ENCODE measurements at places on chromosomes 12 and 14.

DNA sequence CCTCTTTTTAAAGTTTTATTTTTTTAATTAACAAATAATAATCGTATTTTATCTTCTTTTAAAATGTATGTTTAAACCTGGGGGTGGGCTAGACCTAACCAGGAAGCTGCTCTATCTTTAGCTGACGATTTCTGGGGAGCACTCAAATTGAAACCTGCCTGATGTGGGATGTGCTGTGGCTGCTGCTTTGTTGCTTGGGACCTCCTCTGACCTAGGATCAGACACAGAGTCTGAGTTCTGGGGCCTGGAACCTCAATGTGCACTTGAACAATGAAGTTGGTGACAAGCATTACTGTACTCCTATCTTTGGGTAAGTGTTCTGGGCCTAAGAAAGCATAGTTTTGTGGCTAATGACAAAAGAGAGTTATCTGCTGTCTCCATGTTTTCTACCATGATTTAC is 386.7 kb downstream of the DAD1 start:
- DNase-seq: peak; percentile 16

GRCh38 chr14:99194736-99195135 is 77.3 kb downstream of the BCL11B start:
- peak; percentile 2 for DNase-seq

- DNase-seq: no peak
These were observed 30.6 kb downstream of the RESF1 start for GRCh38 chr12:31989571-31990362.

GRCh38 chr12:110353211-110353965 is 50.1 kb downstream of the ANAPC7 start:
- no peak for DNase-seq

DNA sequence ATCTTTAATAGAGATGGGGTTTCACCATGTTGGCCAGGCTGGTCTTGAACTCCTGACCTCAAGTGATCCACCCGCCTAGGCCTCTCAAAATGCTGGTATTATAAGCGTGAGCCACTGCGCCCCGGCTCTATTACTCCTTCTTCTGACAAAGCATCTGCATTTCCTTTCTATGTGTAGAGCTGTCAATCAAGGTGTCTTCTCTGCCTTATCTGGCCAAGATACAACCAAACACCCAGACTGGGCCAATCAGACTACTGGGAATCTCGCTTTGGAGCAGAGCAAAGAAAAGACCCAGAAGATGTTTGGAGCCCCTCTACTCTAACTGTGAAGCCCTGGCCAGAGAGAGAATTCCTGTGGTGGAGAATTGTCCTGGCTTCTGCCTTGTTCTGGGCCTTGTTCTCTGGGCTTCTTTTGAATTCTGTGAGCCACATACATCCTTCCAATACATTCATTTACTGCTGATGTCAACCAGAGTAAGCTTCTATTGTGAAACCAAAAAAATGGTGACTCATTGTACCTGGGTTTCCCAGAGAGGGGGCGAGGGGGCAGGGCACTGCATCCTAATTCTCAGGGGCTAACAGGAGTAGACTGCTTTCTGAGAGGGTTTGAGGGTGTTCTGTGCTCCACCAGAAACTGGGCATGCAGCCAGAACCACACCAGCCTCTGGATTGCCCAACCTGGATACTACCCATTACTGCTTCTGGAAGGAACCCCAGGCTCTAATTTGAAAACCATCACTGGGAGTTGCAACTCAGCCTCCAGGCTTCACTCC is 18.8 kb upstream of the FLVCR2 start:
- DNase-seq: peak; percentile 43

- peak; percentile 29 for DNase-seq
These were observed 10.7 kb upstream of the C12orf75 start for GRCh38 chr12:105319691-105320209.

- peak; percentile 70 for DNase-seq
These were observed 5.8 kb downstream of the WSB2 start for GRCh38 chr12:118055144-118055557.

DNA sequence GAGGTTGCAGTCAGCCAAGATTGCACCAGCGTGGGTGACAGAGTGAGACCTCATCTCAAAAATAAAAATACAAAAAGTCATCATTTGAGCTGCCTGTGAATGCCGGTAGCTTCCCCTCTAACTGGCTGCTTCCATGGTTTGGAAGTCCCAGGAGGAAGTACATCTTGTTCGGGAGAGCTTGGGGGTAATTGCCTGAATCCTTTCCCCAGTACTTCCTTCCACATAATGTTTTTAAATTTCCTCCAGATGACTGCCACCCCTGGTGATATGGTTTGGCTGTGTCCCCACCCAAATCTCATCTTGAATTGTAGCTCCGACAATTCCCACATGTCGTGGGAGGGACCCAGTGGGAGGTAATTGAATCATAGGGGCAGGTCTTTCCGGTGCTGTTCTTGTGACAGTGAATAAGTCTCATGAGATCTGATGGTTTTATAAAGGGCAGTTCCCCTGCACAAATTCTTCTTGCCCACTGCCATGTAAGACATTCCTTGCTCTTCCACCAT is 87.2 kb downstream of the SPRING1 start:
- no peak for DNase-seq

DNA sequence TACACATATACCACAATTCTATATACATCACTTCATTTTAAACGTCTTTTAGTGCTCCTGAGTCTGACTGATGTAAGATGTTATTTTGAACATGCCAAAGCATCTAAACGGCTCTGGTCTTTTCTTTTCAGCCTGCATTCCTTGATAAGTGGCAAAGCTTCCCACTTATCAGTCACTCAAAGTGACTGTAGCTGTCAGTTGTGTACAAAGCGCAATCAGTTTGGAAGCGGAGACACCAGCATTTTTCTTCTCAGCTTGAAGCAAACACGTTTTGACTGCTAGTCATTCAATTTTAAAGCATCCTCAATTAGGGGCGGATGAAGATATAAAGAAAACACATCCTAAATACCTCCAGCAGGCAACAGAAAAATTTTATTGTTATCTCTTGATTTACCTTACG is 226.8 kb downstream of the SOX5 start:
- DNase-seq: no peak

DNA sequence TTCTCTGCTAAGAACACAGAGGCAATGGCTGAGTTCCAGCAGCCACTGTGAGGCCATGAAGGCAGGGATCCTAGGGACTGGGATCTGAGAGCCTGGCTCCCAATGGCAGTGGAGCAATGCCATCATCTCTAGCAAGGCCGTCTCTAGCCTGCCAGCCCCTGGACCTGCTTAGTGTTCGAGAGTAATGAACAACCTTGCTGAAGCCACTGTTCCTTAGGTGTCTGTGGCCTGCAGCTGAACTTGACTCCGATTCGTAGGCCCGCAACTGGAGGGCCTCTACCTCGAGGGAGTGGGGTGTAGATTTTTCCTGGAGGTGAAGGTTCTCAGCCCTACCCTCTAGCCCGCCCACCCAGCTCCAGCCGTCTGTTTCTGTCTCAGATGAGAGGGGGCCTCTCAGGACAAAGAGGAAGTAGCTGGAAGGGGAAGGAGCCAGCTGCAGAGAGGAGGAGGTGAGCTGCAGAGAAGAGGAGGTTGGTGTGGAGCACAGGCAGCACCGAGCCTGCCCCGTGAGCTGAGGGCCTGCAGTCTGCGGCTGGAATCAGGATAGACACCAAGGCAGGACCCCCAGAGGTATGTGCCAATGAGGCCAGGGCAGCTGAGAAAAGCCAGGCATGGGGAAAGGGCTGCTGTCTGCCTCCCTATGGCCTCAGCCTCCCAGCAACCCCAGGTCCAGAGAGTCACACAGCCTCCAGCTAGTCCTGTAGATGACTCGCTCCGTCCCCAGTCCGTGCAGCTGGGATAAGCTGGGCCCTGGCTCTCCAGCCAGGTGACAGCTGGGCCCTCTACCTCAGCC is at the start of gene PLD4:
PLD4 (plus strand) TSS at position 459 of the 793 bp plus-strand sequence. CDS start 2,262 bp downstream, outside the sequence.
- DNase-seq: no peak

- no peak for DNase-seq
These were observed 27.7 kb upstream of the FZD10 start for GRCh38 chr12:130134563-130134915.

- no peak for DNase-seq
These were observed 25.4 kb downstream of the PRORP start for GRCh38 chr14:35147711-35148110.

- no peak for DNase-seq
These were observed 191.6 kb downstream of the CRADD start for GRCh38 chr12:93868771-93869170.

DNA sequence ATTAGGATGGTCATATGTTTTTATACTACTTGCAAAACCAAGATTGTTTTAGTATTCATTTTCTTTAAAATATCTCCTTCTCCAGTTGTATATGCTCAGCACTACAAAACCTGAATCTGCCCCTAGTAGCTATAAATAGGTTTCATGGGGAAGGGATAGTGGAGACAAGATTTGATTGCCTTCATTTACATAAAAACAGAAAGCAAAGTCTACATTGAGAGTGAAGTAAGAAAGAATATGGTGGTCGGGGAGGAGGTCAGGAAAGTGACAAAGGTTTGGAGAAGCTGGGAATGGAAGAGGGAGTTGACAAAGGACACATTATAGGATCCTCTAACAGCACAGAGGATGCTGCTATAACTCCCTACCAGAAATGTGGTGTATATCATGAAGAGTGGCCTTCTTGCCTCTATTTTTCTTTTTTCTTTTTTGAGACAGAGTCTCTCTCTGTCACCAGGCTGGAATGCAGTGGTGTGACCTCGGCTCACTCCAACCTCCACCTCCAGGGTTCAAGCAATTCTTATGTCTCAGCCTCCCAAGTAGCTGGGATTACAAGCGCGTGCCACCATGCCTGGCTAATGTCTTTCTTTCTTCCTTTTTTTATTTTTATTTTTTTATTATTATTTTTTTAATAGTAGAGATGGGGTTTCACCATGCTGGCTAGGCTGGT is 6.6 kb upstream of the LRP6 start:
- no peak for DNase-seq

- DNase-seq: no peak
These were observed 18.3 kb downstream of the HAL start for GRCh38 chr12:95977764-95978305.

- DNase-seq: no peak
These were observed 109.0 kb downstream of the CHST11 start for GRCh38 chr12:104565606-104566243.

- DNase-seq: no peak
These were observed 8.9 kb downstream of the FOXA1 start for GRCh38 chr14:37585971-37586796.

- no peak for DNase-seq
These were observed 1330.7 kb upstream of the TMEM132C start for GRCh38 chr12:126936181-126936851.

DNA sequence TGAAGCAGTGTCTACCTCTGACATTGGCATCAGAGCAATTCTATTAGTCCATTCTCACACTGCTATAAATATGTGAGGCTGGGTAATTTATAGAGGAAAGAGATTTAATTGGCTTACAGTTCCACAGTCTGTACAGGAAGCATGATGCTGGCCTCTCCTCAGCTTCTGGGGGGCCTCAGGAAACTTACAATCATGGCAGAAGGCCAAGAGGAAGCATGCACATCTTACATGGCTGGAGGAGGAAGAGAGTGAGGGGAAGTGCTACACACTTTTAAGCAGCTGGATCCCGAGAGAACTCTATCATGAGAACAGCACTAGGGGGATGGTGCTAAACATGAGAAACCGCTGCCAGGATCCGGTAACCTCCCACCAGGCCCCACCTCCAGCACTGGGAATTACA is 25.7 kb upstream of the SEL1L start:
- DNase-seq: no peak

- no peak for DNase-seq
These were observed 10.1 kb downstream of the L2HGDH start for GRCh38 chr14:50301914-50302313.

DNA sequence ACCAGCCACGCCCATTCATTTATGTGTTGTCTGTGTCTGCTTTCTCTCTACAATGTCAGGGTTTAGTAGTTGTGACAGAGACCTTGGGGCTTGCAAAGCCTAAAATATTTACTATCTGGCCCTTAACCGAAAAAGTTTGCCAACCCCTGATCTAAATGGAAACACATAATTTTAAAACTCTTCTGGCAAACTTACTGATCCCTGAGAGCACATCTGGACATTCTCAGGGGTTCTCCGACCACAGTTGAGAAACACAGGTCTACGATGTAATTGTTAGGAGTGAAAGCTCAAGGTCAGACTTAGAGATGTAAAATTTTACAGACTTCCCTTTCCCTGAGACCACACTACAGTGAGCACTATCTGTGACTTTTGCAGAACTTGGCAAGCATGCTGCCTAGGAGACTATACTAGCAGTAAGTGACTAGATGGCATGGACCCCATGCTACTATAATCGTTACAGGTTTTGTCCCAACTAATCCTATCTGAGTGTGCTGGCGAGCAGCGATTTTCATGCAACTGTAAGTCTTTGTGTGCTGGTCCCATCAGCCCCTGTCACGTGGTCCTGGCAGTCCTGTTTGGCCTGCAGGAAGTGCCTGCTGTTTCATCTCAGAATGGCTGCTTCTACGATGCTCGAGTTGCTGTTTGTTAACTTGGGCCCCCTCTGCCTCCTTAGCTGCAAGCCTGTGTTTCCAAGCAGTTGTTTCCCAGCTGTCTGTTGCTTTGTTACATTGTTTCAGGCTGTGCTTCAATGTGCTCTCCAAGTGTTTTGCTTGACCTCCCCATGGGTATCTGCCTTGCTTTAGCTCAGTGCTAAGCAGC is 21.6 kb downstream of the TMTC2 start:
- DNase-seq: no peak

GRCh38 chr12:15200641-15201040 is 20.6 kb downstream of the RERG start:
- no peak for DNase-seq

- no peak for DNase-seq
These were observed 605.1 kb downstream of the VRK1 start for GRCh38 chr14:97402279-97402678.

DNA sequence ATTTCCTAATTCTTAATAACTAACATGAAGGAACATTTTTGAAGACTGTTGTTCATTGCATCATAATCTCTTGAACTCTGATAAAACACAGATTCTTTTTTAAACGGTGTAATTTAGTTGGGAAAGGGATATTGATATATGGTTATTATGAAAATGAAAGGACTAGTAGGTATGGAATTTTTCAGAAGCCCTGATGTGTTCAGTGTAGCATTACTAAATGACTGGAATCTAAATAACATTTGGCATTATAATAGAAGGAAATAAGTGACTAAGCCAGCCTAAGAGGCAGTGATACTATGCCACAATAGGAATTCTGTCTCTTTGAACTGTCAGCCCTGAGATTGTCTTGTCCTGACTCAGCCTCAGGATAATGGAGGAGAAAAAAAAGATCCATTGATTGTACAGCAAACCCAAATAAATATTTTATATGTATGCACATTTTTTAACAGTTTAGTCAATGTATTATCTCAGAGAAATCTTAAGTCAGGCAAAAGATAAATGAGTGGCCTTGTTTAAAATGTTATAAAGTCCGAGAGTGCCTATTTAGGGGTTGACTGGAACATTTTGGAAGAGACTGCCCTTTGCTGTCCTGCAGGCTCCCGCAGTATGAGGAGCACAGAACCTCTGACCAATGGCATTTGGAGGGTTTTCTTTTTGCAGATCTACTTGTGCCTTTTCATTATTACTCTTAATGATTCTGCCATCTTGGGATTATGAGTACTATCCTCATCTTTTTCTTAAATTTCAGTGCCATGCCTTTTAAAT is 271.2 kb downstream of the EGLN3 start:
- DNase-seq: no peak

- DNase-seq: no peak
These were observed 66.9 kb downstream of the CMKLR1 start for GRCh38 chr12:108271951-108272872.

All from CD4-positive, alpha-beta T cell treated with Interleukin-6 for 4 hours (primary cell).